ENCODE measurements at places on chromosomes 6 and 20.

DNA sequence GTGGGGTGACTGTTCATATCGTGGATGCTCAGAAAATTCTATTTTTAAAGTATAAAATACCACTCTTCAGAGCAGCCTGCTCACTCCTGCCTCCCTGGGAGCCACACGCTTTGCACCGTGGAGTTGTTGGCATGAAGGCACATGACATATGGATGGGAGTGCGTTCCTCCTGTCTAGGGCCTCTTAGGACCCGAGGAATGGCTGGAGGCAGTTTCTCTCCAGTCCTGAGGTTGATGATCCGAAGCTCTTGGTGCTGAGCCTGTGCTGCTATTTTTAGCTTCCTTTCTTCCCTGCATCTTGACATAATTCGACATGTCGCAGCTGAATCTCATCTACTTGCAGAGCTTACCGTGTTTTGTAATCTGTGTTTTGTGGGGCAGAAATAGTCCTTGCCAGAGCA, 73.9 kb downstream of the PHACTR3 start:
- no peak overlapping the region for H3K4me3 ChIP-seq
- H3K27ac ChIP-seq = no peak overlapping the region
- no peak for DNase-seq
- H3K27me3 ChIP-seq = peaks cover 68% of the 10 kb centered on the region

DNA sequence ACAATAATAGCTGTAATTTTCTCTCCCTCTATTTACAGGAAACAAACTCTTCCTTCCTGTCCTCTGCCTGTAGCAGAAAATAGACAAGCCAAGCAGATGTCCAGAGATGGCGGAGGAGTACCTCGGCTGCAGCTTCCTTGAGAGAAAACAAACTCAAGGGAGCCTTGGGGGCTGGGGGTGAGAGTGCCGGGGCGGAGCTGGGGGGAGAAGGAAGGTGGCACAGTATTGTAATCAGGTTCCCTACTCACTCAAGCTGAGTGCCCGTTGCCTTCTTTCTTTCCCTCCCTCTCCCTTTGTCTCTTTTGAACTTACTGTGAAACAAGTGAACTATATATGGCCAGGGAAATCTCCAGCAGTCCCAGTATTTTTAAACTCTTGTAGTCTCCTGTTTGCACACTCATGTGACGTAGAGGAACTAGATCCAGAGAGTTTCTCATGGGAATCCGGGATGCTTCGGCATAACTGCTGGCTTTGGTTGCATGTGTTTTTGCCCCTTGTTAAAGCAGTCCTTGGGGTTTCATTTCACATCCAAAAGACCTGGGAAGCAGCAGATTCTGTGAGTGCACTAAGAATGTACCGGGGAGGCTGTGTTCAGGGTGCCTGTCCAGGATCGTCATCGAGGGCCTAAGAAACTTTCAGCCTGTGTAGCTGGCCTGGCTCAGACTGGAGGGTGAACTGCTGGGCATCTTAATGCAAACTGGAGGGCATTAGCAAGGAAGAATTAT, 44.6 kb upstream of the HDDC2 start:
- H3K27ac ChIP-seq = no peak overlapping the region
- no peaks in the 10 kb centered on the region for H3K4me1 ChIP-seq
- H3K36me3 ChIP-seq = no peaks in the 10 kb centered on the region

GRCh38 chr20:37243937-37244571, 17.6 kb downstream of the GHRH start:
- H3K27me3 ChIP-seq = no peaks in the 10 kb centered on the region
- H3K4me3 ChIP-seq = no peak overlapping the region
- no peak for DNase-seq

- H3K27ac ChIP-seq = no peak overlapping the region
- no peak overlapping the region for H3K4me3 ChIP-seq
- DNase-seq = no peak
- no peaks in the 10 kb centered on the region for H3K36me3 ChIP-seq
- no peaks in the 10 kb centered on the region for H3K27me3 ChIP-seq
Observed at GRCh38 chr6:86331919-86332318, 605.4 kb upstream of the HTR1E start.

- H3K4me1 ChIP-seq = no peaks in the 10 kb centered on the region
- no peak overlapping the region for H3K27ac ChIP-seq
- H3K36me3 ChIP-seq = no peaks in the 10 kb centered on the region
- H3K4me3 ChIP-seq = no peak overlapping the region
- no peaks in the 10 kb centered on the region for H3K27me3 ChIP-seq
Observed at GRCh38 chr20:5680192-5680591, 70.0 kb upstream of the SHLD1 start.

DNA sequence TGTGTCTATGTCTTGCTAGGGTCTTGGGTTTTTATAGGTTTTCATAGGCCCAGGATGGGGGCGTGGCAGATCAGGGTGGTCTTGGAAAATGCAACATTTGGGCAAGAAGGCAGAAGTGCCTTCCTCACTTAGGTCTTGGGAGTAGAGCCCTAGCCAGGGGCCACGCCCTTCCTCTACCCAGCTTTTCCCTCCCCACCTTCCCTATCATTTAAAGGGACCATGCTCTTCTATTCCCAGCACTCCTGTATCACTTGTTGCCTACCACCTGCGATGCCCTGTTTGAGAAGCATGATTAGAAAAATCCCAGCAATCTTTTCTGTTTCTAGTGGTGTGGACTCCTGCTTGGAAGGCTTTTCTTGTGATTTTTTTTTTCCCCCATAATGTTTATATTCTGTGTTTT, 190.6 kb downstream of the JARID2 start:
- no peak overlapping the region for H3K4me3 ChIP-seq
- H3K4me1 ChIP-seq = peaks cover 75% of the 10 kb centered on the region
- no peak for DNase-seq
- H3K27me3 ChIP-seq = no peaks in the 10 kb centered on the region

GRCh38 chr6:9404351-9405146, 969.2 kb upstream of the SLC35B3 start:
- no peaks in the 10 kb centered on the region for H3K36me3 ChIP-seq
- H3K4me3 ChIP-seq = no peak overlapping the region
- H3K27ac ChIP-seq = no peak overlapping the region
- H3K27me3 ChIP-seq = peaks cover 3% of the 10 kb centered on the region

- H3K27ac ChIP-seq = no peak overlapping the region
- no peak for DNase-seq
- peaks cover 8% of the 10 kb centered on the region for H3K4me1 ChIP-seq
- peaks cover 22% of the 10 kb centered on the region for H3K27me3 ChIP-seq
Observed at GRCh38 chr6:137341681-137342195, 122.6 kb upstream of the IFNGR1 start.

DNA sequence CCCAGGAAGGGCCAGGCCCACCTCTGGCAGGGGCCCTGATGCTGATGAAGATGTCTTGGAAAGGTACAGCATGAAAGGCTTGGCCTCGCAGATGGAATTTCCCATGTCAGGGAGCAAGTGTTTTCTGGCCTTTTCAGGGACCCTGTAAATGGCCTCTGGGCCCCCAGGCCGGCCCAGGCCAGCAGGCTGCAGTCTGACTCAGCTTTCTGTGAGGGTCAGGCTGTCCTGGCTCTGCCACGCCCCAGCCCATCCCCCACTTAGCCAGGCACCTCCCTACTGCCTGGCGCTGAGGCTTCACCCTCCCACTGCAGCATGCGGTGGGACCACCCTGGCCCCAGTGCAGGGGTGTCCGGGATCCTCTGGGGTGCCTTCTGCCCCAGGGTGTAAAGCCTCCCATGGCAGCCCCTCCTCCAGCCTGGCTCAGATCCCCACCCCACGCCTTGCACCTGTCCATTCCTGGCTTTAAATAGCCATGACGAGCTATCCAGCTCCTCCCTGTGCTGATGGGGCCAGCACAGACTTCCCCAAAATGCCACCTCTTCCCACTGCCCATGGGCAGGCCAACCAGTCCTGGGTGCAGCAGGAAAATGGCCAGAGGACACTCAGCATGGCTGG, 35.6 kb upstream of the GATA5 start:
- no peak overlapping the region for H3K4me3 ChIP-seq
- DNase-seq = no peak
- no peaks in the 10 kb centered on the region for H3K36me3 ChIP-seq
- H3K27me3 ChIP-seq = no peaks in the 10 kb centered on the region
- no peaks in the 10 kb centered on the region for H3K4me1 ChIP-seq
- no peak overlapping the region for H3K27ac ChIP-seq

DNA sequence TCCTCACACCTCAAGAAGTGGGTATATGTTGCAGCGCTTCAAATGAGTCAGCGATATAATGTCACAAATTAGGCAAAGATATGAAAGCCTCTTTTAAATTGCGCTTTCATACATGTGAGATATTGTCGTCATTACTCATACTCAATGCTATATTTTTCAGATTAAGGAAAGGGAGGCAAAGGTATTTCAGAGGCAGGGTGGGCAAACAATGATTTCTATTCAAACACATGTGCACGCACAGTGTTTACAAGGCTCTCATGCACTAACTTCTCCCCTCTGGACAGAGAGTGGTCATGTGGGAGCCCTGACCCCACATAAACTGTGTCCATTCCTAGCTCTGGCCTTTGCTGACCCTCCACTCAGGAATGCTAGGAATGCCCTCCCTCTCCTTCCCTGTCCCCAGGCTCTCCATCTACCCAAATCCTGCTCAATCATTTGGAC, 112.1 kb upstream of the TMEM170B start:
- H3K27ac ChIP-seq = peak overlapping the region; percentile 22
- no peaks in the 10 kb centered on the region for H3K36me3 ChIP-seq
- DNase-seq = no peak
- no peak overlapping the region for H3K4me3 ChIP-seq
- H3K27me3 ChIP-seq = peaks cover 5% of the 10 kb centered on the region
- H3K4me1 ChIP-seq = peaks cover 42% of the 10 kb centered on the region

DNA sequence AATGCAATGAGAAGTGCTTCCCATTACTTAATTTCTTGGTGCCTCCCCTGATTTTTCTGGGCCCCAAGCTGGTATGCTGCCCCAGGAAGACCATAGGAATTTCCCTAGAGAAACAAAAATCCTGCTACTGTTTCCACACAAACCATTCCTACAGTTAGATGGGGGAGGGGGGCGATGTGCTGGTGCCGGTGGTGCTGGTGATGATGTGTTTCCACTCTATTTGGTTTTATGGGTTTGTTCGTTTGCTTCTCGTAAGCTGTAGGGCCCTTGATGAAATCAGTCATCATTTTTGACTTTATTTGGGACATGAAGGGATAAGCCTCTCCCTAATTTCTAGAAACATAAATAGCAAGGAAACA, 105.1 kb downstream of the MKKS start:
- H3K27me3 ChIP-seq = peaks cover 13% of the 10 kb centered on the region
- H3K27ac ChIP-seq = no peak overlapping the region
- no peak overlapping the region for H3K4me3 ChIP-seq
- H3K36me3 ChIP-seq = no peaks in the 10 kb centered on the region
- H3K4me1 ChIP-seq = peaks cover 20% of the 10 kb centered on the region
- no peak for DNase-seq

DNA sequence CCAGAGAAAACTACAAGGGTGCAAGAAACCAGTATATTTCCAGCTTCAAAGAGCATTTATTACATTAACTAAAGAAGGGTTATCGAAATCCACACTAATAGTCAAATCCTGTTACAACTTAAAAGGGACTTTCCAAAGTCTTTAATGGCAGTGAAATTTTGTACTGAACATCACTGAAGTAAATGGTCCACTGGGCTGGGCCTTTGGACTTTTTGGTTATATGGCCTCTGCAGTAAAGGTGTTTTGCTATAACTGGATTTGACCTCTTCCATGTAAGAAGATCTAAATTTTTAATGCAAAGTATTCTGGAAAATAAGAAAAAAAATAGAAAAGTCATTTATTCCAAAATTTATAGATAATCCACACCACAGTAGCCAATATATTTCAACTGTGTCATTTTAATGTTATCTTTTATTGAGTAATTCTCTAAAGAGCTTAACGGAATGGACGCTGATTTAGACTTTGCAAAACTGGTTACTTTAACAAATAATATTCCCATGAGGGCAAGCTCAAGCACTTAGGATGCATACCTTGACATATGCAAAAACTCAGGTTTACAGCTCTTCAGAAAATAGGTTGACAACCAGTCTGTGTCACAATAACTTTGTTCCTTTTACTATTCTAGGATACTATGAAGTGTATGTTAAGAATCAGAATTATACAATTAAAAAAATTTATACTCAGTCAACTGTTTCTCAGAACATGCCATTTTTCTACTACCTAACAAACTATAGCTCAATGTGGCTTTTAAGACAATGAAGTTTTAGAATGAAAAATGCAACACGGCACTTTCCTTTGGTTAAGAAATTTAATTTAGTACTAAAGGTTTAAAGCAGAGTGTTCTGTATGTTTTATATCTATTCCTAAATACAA, 7.0 kb downstream of the RBM39 start:
- no peak for DNase-seq
- H3K4me3 ChIP-seq = peak overlapping the region; percentile 29
- H3K27ac ChIP-seq = peak overlapping the region; percentile 52

GRCh38 chr6:10122164-10122563, 292.7 kb downstream of the TFAP2A start:
- H3K27ac ChIP-seq = no peak overlapping the region
- no peaks in the 10 kb centered on the region for H3K4me1 ChIP-seq
- no peaks in the 10 kb centered on the region for H3K36me3 ChIP-seq
- no peak overlapping the region for H3K4me3 ChIP-seq
- H3K27me3 ChIP-seq = no peaks in the 10 kb centered on the region

- no peak for DNase-seq
- H3K4me1 ChIP-seq = peaks cover 11% of the 10 kb centered on the region
- H3K4me3 ChIP-seq = no peak overlapping the region
- H3K36me3 ChIP-seq = no peaks in the 10 kb centered on the region
- H3K27me3 ChIP-seq = peaks cover 11% of the 10 kb centered on the region
- H3K27ac ChIP-seq = peak overlapping the region; percentile 43
Observed at GRCh38 chr20:4038676-4039370, 23.5 kb upstream of the RNF24 start.

DNA sequence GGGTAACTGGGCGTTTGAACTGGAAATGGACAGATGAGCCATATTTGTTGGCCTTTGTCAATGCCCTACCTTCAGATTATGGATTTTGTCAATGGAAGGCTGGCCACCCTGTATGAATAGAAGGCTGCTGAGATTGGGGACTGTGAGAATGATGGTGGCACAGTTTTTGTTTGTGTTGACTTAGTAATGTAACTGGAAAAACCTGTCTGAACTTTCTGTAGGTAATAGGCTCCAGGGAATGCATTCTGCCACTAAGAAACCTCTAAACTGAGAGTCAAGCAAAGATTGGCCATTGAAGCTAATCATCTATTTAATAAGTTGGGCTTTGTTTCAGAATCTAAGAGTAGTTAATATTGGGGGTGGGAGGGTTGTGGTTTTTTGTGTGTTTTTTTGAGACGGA, 97.5 kb downstream of the FOXO3 start:
- peaks cover 13% of the 10 kb centered on the region for H3K36me3 ChIP-seq
- no peak overlapping the region for H3K4me3 ChIP-seq
- no peak for DNase-seq

GRCh38 chr20:40746251-40746650, 57.2 kb upstream of the MAFB start:
- no peak overlapping the region for H3K27ac ChIP-seq
- no peaks in the 10 kb centered on the region for H3K36me3 ChIP-seq
- no peak overlapping the region for H3K4me3 ChIP-seq
- DNase-seq = no peak
- H3K27me3 ChIP-seq = peaks cover 43% of the 10 kb centered on the region

All from type B pancreatic cell (in vitro differentiated cells).